ENCODE measurements at places on chromosomes 4 and X.

DNA sequence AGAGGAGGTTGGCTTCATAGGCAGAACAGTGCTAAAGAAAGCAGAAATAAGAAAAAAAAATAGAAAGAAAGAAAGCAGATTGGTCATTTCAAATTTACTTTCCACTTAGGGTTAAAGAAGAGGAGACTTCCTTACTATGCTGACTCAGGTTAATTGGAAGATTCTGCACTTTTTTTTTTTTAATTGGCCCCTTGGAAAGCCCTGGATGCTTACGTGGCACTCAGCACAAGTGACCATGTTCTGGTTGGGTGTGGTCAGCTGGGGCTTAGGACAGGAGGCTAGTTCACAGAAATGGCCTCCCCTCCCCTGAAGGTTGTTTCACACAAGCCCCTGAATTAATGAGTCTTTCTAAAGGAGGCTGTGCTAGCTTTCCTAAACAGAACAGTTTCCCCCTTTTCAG is 14.5 kb downstream of the MAGEA9B start:
- H3K4me3 ChIP-seq: peak overlapping the region; percentile 55
- no peak for DNase-seq
- peaks cover 25% of the 10 kb centered on the region for H3K4me1 ChIP-seq
- H3K27ac ChIP-seq: peak overlapping the region; percentile 74
- H3K27me3 ChIP-seq: no peaks in the 10 kb centered on the region

DNA sequence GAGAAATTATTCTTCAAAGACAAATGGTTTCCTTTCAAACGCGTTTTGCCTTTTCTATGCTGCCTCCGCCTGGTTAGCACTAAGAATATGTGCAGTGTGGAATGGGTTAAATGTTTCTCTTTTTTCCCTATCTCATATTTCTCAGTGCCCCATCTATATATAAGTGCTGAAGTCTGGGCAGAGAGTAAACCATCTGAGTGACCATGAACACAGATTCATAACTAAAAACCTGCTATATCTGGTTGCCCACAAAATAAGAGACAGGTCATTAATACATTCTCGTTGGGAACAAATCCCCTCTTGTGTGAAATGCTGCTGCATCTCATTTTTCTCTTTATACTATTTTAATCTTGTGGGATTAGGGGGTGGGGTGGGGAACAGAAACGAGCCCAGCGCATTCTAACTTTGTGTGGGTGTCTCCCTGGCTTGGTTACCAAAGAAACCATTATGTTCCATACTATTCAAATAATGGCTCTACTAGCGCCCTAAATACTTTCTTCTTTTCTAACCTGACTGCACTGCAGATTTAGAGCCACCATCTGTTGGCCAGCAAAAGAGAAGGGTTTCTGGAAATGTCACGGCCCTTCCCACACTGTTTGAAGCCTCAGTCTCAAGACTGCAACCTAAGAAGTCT is 42.2 kb upstream of the PTCHD1 start:
- 0 out of 2 replicates have a peak, but pooled peaks cover 3% of the 10 kb centered on the region for H3K27me3 ChIP-seq
- H3K4me3 ChIP-seq: no peak overlapping the region
- DNase-seq: no peak
- no peaks in the 10 kb centered on the region for H3K36me3 ChIP-seq
- no peak overlapping the region for H3K27ac ChIP-seq
- no peaks in the 10 kb centered on the region for H3K4me1 ChIP-seq

- no peaks in the 10 kb centered on the region for H3K4me1 ChIP-seq
- no peak overlapping the region for H3K4me3 ChIP-seq
- no peaks in the 10 kb centered on the region for H3K27me3 ChIP-seq
- H3K36me3 ChIP-seq: no peaks in the 10 kb centered on the region
Measured at GRCh38 chr4:166896254-166896653, 338.0 kb downstream of the SPOCK3 start.

- H3K27ac ChIP-seq: peak overlapping the region; percentile 32
- H3K36me3 ChIP-seq: peaks cover 5% of the 10 kb centered on the region
- no peak overlapping the region for H3K4me3 ChIP-seq
- H3K27me3 ChIP-seq: no peaks in the 10 kb centered on the region
Measured at GRCh38 chr4:40038977-40039376, 17.7 kb upstream of the N4BP2 start.

- no peaks in the 10 kb centered on the region for H3K36me3 ChIP-seq
- no peak overlapping the region for H3K27ac ChIP-seq
- DNase-seq: no peak
Measured at GRCh38 chr4:156217236-156217635, 263.6 kb upstream of the CTSO start.

DNA sequence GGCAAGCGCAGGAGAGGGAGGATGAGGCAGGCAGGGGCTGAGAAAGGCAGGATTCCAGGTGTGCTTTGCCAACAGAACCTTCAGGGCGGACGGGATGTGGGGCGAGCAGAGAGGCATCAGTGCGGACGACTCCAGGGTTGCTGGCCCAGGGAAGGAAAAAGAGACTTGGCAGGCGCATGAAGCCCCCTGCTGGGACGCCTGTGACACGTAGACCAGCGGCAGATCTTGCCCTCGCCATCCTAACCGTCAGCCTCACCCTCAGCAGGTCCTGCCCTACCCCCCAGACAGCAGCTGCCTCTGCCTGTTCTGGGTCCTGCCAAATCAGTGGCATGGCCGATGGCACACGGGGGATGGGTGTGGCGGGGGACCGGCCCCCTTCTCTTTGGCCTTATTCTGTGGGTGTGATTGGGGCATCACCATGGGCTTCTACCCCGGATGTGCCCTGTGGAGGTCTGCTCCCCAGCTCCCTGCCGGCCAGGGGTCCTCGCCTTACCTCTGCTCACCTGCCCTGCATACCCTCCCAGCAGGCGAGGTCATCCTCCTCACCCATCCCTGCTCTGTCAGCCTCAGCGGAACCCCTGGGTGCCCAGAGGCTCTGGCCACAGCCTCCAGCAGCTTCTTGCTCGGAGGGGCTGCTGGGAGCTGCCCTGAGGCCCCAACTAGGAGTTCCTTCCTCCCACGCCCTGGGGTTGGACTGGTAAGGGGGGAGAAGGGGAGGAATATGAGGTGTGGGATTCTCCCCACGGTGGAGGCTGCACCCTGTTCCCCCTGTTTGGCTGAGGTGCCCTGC is 2.9 kb upstream of the SH3BP2 start:
- no peak overlapping the region for H3K4me3 ChIP-seq
- H3K4me1 ChIP-seq: peaks cover 14% of the 10 kb centered on the region
- no peak for DNase-seq
- no peaks in the 10 kb centered on the region for H3K36me3 ChIP-seq
- H3K27ac ChIP-seq: no peak overlapping the region

DNA sequence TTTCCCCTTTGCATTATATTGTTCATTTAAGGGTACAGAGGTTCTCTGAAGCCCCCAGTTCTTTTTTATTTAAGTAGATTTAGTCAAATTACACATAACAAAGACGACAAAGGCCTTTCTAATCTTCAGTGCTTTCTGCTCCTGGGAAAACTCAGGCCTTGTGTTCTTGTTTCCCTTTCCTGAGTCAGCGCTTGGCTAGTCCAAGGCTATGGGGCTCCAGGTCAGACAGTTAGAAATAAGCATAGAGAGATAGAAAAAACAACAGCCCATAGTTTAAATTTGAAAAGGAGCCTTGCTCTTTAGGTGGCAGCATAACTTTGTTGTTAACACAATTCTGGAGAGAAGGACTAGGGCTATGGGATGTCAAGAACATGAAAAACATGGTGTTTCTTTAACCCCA is 97.3 kb downstream of the PPP1R2C start:
- no peaks in the 10 kb centered on the region for H3K4me1 ChIP-seq
- DNase-seq: no peak
- no peak overlapping the region for H3K4me3 ChIP-seq

DNA sequence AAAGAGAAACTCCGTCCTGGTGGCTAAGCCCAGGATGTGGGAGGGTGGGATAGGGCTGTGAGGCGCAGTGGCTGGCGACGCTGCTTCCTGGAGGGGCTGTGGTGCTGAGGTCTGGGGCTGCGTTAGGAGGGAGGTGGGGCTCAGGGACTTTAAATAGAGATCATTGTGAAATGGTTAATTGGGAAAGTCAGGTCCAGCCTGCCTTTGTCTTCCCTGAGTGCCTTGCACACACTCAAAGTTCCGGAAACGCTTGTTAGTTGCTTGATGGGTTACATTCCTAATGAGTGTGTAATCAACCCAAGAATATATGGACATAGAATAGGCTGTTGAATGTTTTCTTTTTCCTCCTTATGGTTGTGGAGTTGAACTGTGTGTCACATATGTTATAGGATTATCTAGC is 55.7 kb upstream of the CLDN34 start:
- peaks cover 4% of the 10 kb centered on the region for H3K27me3 ChIP-seq
- H3K4me3 ChIP-seq: peak overlapping the region; percentile 47
- H3K27ac ChIP-seq: peak overlapping the region; percentile 55
- H3K36me3 ChIP-seq: no peaks in the 10 kb centered on the region
- peaks cover 43% of the 10 kb centered on the region for H3K4me1 ChIP-seq

- H3K36me3 ChIP-seq: no peaks in the 10 kb centered on the region
- no peaks in the 10 kb centered on the region for H3K4me1 ChIP-seq
- no peak within 1 kb of the TSS for H3K4me3 ChIP-seq
- H3K27me3 ChIP-seq: peaks cover 11% of the 10 kb centered on the region
Measured at GRCh38 chrX:154294791-154295574, at the start of gene TEX28. Gene TEX28 (minus strand): TSS chrX:154295124. CDS start chrX:154292117, 3,007 bp downstream.

DNA sequence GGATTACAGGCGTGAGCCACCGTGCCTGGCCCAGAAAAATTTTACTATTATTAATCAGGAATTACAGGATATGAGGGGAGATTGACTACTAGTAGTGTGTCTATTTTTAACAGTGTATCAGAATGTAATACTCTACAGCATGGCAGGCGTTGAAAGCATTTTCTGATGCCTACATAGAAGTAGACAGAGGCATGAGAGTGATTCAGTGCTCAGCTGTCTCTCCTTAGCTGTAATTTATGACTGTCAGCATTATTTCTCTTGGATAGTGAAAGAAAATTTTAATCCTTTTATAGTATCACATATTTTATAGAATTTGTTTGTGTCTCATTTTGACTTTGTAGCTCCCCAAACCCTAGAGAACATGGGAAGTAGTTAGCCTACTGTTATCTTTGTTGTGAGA is 20.7 kb downstream of the ARHGAP24 start:
- H3K4me1 ChIP-seq: peaks cover 54% of the 10 kb centered on the region
- no peaks in the 10 kb centered on the region for H3K36me3 ChIP-seq
- DNase-seq: no peak
- H3K27me3 ChIP-seq: no peaks in the 10 kb centered on the region
- H3K4me3 ChIP-seq: peak overlapping the region; percentile 84
- H3K27ac ChIP-seq: peak overlapping the region; percentile 97

DNA sequence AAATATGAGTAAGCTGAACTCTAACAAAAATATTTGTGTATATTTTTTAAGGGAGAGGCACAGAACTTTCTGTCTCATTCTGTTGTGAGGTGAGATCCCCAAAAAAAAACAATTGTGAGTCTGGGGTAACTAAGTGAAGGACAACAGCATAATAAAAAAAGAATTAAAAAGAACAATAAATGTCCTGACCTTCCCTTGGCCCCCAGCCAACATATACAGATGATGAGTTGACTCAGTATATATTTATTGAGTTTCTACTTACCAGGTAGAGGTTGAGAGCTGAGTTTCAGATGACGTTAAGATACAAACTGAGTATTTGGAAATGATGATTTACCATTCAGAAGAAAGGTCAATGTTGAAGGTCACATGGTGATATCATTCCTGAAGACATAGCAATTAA is 239.5 kb downstream of the KCNIP4 start:
- no peaks in the 10 kb centered on the region for H3K36me3 ChIP-seq
- no peak for DNase-seq
- H3K27me3 ChIP-seq: no peaks in the 10 kb centered on the region
- H3K4me1 ChIP-seq: no peaks in the 10 kb centered on the region

GRCh38 chrX:24241822-24242648 is 71.8 kb downstream of the SUPT20HL2 start:
- peaks cover 47% of the 10 kb centered on the region for H3K4me1 ChIP-seq
- no peak overlapping the region for H3K4me3 ChIP-seq
- no peak overlapping the region for H3K27ac ChIP-seq
- DNase-seq: no peak

GRCh38 chr4:78735697-78736096 is 40.5 kb upstream of the BMP2K start:
- no peak overlapping the region for H3K27ac ChIP-seq
- peaks cover 7% of the 10 kb centered on the region for H3K4me1 ChIP-seq

DNA sequence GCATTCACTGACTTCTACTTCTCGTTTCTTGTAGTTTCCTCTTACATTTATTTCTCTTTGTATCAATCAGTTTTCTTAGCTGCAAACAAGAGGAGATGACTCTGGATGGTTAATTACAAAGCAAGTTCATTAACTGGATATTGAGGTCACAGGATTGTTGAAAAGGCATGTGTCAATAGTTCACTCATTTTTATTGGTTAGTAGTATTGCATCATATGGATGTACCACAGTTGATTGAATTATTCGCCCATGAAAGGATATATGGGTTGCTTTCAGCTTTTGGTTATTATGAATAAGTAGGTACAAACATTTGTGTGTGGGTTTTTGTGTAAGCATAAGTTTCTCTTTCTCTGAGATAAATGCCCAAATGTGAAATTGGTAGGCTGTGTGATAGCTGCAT is 21.8 kb upstream of the ARHGEF6 start:
- H3K4me3 ChIP-seq: no peak overlapping the region
- DNase-seq: no peak
- H3K4me1 ChIP-seq: peaks cover 8% of the 10 kb centered on the region
- H3K27ac ChIP-seq: no peak overlapping the region
- H3K27me3 ChIP-seq: peaks cover 2% of the 10 kb centered on the region
- no peaks in the 10 kb centered on the region for H3K36me3 ChIP-seq

GRCh38 chr4:111649308-111649707 is 495.9 kb upstream of the FAM241A start:
- DNase-seq: no peak
- no peak overlapping the region for H3K4me3 ChIP-seq
- H3K27ac ChIP-seq: no peak overlapping the region
- H3K27me3 ChIP-seq: no peaks in the 10 kb centered on the region

GRCh38 chr4:123468479-123469031 is 72.0 kb downstream of the SPRY1 start:
- no peak for DNase-seq
- H3K27ac ChIP-seq: no peak overlapping the region
- no peaks in the 10 kb centered on the region for H3K36me3 ChIP-seq

DNA sequence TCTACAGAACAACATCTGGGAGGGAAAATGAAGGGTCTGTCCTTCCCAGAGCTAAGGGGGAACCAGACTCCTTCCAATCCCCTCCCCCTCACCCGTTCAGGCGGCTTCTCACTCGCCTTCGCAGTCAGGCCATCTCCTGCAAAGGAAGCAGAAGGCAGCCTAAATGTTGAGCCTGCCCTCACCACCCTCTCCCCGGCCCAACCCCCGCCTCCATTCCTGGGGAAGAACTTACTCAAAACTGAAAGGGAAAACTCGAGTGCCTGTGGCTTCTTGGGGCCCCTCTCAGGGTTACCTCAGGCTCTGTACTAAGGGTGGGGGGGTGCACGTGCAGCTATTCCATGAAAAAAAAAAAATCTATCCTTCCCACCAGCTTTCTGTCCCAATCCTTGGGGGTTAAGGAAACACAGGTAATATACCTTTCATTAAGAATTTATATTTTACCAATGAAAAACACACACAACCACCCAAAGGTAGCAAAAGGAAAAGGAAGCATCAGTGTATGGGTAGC is 2.4 kb downstream of the ZMYM3 start:
- peaks cover 12% of the 10 kb centered on the region for H3K4me1 ChIP-seq

DNA sequence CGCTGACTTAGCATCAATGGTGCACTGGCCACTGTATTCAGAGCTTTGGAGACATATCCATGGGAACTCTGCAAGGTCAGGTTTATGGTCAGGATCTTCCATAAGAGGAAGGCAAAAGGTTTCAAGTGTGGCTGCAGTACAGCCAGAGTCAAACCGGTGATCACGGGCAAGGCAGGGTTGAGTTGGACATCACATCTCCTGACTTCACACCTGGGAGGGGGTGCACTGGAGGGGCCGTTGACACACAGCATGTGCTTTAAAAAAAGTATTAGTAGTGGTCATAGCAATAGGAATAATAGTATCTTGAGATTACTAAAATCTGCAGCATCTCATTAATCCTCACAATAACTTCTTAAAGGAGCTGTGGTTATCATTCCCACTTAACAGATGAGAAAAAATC is 28.9 kb upstream of the MAN2B2 start:
- no peak for DNase-seq
- H3K4me3 ChIP-seq: no peak overlapping the region
- H3K36me3 ChIP-seq: no peaks in the 10 kb centered on the region
- no peaks in the 10 kb centered on the region for H3K4me1 ChIP-seq
- no peak overlapping the region for H3K27ac ChIP-seq

Data from HFFc6 (cell line).